ENCODE measurements at places on chromosomes 5 and 9. TPM values are rescaled to one million over a fixed set of nuclear protein-coding genes. Genes with fewer than 3 reads are reported as not detected.
A peak's percentile ranks its signal among the peaks of the same experiment; 100 is the strongest.

The PCDHA7 gene
- 2.7 TPM for total RNA-seq

The SLCO6A1 gene
- 0.54 TPM for total RNA-seq

The NME5 gene
- 0.89 TPM for total RNA-seq

The OTP gene
- not detected for total RNA-seq

The SPATA31A3 gene
- not detected for total RNA-seq

The RMND5B gene
- total RNA-seq, result 74.6 TPM

- H3K27me3 ChIP-seq, result peaks cover 2% of the 10 kb centered on the region
- H3K4me3 ChIP-seq, result no peak overlapping the region
- DNase-seq, result no peak
- no peak overlapping the region for H3K27ac ChIP-seq
- H3K36me3 ChIP-seq, result no peaks in the 10 kb centered on the region
Measured at GRCh38 chr5:171537070-171537849, 117.8 kb downstream of the FGF18 start.

DNA sequence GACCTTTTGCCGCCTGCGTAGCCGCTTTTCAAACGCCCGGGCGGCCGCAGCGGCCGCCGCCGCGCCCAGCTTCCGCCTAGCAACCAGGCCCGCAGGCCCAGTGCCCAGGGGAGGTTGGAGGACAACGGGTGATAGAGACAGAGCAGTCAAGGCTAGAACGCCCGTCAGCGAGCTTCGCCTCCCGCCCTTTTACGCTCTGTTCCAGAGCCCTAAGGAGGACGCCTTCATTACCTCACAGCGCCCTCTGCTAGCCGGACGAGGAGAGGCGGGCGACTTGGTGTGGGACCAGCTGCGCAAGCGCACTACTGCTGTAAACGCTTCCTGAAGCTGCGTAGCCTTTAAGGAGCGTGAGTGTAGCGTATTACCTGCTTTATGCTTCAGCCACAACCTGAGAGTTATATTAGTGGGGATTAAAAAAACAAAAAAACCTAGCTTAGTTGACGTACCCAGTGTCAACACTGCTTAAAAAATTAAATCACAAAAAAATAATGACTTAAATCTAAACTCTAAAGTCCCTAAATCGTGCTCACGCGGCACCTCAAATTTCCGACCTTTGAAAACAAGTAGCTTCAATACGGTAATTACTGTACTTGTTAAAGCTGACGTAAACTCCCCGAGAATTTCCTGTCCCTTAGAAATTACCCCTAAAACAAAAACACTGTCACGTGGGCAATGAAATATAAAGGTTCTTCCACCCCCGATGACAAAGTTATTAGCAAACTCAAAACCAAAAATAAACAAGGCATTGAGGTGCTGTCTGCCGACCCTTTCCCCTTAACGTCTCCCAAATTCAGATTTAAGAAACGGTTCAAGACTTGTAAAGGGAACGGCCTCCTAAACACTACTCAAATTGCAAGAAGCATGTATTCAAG, at the start of gene CEP120:
CEP120 (minus strand) TSS at position 126 of the 872 bp plus-strand sequence. CDS start 405 bp downstream, outside the sequence.
- peaks cover 7% of the 10 kb centered on the region for H3K4me1 ChIP-seq
- no peaks in the 10 kb centered on the region for H3K36me3 ChIP-seq
- peak within 1 kb of the TSS; percentile 79 for H3K27ac ChIP-seq
- peak; percentile 95 for DNase-seq
- peak within 1 kb of the TSS; percentile 82 for H3K4me3 ChIP-seq
- no peaks in the 10 kb centered on the region for H3K27me3 ChIP-seq

DNA sequence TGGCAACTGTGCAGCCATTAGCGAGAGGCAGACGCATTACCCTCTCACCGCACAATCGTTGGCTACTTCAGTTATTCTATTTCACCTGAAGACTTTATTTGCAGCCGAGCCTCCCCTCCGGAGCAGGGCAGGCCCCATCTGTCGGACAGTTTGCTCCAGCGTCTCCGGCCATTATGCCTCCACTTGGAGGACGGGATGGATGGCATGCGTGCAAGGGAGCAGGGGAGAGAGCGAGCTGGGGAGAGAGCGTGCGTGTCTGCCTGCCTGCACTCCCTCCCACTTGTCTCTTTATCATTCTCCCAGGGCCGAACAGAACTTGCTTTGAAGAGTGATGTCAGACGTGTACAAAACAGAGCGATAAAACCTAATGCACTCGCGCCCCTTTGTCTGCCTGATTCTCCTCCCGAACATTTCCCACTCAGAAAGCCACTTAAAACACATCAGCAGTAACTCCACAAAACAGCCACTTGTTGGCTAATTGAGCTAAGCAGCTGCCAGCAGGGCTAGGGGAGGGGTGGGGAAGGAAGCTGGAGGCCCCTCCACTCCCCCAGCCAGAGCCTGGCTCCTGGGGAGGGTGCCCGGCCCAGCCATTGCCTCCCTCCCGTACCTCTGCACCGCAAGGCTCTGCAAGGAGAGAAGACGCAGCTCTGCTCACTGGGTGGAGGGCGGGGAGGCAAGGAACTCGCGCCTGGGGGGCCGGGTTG, 43.4 kb upstream of the FUBP3 start:
- peaks cover 16% of the 10 kb centered on the region for H3K4me1 ChIP-seq
- peak overlapping the region; percentile 50 for H3K4me3 ChIP-seq
- no peak overlapping the region for H3K27ac ChIP-seq
- H3K36me3 ChIP-seq, result no peaks in the 10 kb centered on the region
- no peak for DNase-seq

DNA sequence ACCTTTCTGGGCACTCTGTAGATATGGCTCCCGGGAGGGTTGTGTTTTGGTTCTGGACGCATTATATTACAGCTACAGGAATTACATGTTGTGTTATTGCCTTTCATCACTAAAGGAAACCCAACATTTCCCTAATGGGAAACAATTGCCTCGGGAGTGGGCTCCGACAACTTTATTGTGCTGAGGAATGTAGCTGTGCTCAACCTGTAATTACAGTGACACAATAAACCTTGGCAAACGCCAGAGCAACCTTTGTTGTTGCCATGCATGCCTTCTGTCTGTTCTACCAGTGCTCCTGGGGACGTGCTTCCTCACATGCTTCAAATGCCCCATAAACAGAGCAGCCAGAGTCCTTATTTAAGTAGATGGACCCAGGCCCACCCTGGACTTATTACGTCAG, 182.4 kb downstream of the DIRAS2 start:
- H3K27me3 ChIP-seq, result no peaks in the 10 kb centered on the region
- no peak for DNase-seq
- no peak overlapping the region for H3K4me3 ChIP-seq
- no peaks in the 10 kb centered on the region for H3K36me3 ChIP-seq
- no peaks in the 10 kb centered on the region for H3K4me1 ChIP-seq

GRCh38 chr5:172867761-172868435, 33.8 kb downstream of the ERGIC1 start:
- no peaks in the 10 kb centered on the region for H3K36me3 ChIP-seq
- H3K4me1 ChIP-seq, result peaks cover 38% of the 10 kb centered on the region
- no peaks in the 10 kb centered on the region for H3K27me3 ChIP-seq
- no peak overlapping the region for H3K4me3 ChIP-seq
- peak overlapping the region; percentile 10 for H3K27ac ChIP-seq

All from H1 (cell line).